Naive thymus-derived CD8-positive, alpha-beta T cell (primary cell): ENCODE measurements at places on chromosomes 5 and 9. TPM values are rescaled to one million over a fixed set of nuclear protein-coding genes. Genes with fewer than 3 reads are reported as not detected.
A peak's percentile ranks its signal among the peaks of the same experiment; 100 is the strongest.

- no peak for DNase-seq
Observed at GRCh38 chr9:130938652-130939404, at the start of gene FIBCD1. TSS of gene FIBCD1 (minus strand) at chr9:130939247. CDS start at chr9:130938607, 640 bp downstream.

Gene AQP7
- total RNA-seq, result not detected

Gene FOXI1
- not detected for total RNA-seq

DNA sequence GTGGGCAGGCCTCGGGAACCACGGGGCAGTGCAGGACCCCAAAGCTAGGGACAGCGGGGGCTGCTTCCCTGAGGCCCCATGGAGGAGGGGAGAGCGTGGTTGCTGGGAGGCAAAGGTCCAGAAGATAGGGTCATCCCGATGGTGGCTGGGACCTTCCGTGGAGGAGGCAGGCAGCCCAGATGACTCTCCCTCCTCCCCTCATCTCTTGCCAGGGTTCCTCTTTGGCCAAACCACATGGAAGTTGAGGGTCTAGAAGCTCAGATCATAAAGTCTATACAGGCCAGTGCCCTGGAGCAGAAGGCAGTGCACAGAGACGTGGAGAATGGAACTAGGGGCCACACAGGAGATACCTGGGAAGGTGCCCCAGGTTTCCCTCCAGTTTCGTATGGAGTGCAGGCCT lies 22.6 kb downstream of the DAB2IP start:
- no peak for DNase-seq

DNA sequence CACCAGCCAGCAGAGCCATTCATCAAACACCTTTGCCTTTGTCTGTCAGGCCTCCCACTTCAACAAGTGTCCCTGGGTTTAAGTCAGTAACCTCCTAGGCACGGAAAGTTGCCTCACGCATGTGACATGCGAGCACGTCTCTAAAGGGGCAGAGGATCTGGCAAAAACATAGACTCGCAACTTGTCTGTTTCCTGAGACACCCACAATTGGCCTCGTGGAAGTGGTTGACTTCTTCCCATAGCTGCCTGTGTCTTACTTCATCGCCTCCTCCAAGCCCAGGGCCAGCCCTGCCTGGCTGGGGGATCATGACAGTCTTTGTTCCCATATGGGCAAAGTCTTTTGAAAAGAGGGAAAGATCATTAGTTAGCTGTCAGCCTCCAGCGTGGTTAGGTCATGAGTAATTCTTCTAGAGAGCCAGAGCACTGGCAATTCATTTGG lies 35.5 kb upstream of the GLRX start:
- DNase-seq, result no peak

GRCh38 chr5:180437336-180437735 lies 56.8 kb upstream of the CNOT6 start:
- no peak for DNase-seq

GRCh38 chr5:56648460-56649034 lies 166.8 kb upstream of the MAP3K1 start:
- DNase-seq, result no peak

DNA sequence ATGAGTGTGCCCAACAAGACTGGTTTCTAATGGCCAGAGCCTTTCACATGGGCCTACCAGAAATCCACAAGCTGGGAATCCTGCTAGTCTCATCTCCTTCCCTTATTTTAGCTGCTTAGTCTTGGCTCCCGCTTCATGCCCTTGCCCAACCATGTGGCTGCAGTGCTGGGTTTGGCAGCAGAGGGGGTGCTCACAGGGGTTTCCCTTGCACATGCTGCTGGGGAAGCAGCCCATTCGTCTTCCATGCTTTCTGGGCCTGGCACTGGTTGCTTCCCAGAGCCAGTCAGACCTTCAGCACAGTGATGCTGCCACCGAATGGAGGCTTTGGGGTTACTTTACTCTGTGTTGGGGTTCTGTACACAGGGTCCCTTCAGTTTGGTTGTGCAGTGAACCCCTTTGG lies 26.3 kb downstream of the SLC46A2 start:
- DNase-seq, result no peak

GRCh38 chr5:10856683-10857337 lies 95.8 kb upstream of the DAP start:
- no peak for DNase-seq

DNA sequence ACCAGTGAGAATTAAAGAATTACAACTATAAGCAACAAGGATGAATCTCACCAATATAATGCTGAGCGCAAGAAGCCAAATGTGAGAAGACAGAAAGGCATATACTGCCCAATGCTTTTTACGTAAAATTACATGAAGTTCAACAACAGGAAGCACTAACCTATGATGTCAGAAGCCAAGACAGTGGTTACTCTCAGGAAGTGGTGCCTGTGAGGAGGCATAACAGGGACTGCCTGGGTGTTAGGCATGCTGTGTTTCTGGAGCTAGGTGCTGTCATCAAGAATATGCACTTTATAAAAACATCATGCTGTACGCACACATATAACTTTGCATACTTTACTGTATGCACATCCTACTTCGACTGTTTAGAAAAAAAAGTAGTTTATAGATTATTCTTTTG lies 30.1 kb downstream of the FRMD3 start:
- peak; percentile 57 for DNase-seq

DNA sequence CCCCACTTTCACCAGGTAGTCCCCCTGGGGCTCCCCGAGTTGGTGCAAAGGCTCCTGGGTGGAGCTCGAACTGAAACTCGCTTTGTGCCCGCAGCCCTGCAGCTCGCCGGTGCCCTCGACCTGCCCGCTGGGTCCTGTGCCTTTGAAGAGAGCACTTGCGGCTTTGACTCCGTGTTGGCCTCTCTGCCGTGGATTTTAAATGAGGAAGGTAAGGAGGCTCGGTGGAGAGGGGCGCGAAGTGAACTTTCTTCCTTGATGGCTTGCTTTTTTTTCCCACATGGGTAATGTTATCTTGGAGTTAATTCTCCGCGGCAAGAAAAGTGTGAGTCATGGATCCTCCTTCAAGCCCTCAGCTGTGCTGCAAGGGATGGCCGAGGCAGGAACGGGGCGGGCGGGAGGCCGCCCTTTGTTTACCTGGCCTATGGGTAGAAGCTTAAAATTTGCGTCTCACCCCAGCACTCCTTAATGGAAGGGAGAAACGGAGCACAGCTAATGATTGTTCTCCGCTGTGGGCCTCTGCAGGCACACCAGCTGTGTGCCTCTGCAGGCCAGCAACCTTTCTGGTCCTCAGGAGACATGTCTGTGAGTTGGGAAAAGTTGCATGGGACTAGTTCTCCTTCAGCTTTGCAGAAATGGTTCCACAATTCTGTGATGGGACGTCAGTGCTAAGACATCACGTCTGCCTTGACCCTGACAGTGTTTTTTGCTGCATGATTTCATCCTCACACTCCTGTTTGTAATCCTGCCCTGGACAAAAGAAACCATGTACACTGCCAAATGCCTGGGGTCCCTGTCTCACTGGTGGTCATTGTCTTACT lies 1.1 kb downstream of the MAMDC2 start:
- DNase-seq, result no peak

Gene PNPLA7
- 14.5 TPM for total RNA-seq

Gene KCTD16
- 0.27 TPM for total RNA-seq

- DNase-seq, result peak; percentile 26
Observed at GRCh38 chr9:32378496-32378895, 5.9 kb upstream of the ACO1 start.

DNA sequence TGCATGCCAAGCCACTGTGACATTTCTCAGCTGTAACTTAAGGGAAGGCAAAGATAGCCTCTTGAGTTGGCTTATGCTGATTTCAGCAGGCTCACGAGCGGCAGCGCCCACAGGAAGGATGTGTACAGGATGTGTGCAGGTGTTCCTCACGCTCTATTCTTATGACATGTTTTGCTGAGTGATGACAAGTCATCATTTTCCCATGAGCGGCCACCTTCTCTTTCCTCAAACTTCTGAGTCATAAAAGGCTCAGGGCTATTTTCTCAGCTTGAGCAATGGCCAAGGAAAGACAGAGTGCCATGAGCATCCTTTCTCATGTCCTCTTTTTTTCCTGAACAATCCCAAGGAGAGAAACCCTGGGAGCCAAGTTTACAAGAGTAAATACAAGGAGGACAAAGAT lies 365.9 kb downstream of the PLK2 start:
- DNase-seq, result no peak

Gene EIF4E1B
- not detected for total RNA-seq

GRCh38 chr5:38697013-38697412 lies 140.6 kb upstream of the LIFR start:
- no peak for DNase-seq

GRCh38 chr5:593511-593910 lies 18.6 kb upstream of the CEP72 start:
- no peak for DNase-seq

- no peak for DNase-seq
Observed at GRCh38 chr9:136002881-136003280, 41.7 kb upstream of the UBAC1 start.

Gene C9
- not detected for total RNA-seq

GRCh38 chr9:132985071-132985350 lies 6.5 kb downstream of the GFI1B start:
- no peak for DNase-seq
